ENCODE measurements at places on chromosomes 2 and 18.

- DNase-seq: no peak
Observed at GRCh38 chr2:79855264-79856006, 342.6 kb downstream of the CTNNA2 start.

DNA sequence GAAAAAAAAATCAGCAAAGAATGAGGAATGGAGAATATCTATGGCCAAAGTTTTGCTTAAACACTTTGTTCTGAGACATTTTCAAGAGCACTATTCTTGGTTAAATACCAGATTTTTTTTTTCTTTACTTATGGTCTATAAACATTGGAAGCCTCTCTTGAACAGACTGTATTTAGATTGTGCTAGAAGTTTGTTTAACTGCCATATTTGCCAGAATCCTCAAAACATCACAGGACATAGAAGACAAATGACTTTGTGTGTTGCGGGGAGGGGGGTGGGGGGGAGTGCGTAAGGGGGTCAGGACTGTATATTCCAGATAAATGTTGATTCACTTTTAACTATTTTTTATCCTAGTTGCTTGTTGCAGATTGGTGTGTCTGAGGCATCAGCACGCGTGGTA, 262.0 kb downstream of the MEIS1 start:
- no peak for DNase-seq

DNA sequence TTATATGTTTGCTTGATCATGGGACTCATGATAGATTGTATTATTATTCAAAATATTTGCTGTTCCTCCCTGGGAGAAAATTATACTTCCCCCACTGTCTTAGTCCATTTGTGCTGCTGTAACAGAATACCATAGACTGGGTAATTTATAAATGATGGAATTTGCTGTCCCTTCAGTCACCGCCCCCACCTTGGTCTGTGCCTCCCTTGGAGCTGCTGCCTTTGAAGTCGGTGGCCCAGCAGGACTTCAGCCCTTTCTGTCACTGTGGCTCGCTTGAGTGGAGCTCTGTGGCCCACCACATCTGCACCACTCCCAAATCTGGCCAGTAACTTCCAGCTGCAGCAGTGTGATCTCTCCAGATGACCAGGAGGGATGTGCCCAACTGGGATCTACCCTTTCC, 200.8 kb downstream of the AGPS start:
- no peak for DNase-seq

DNA sequence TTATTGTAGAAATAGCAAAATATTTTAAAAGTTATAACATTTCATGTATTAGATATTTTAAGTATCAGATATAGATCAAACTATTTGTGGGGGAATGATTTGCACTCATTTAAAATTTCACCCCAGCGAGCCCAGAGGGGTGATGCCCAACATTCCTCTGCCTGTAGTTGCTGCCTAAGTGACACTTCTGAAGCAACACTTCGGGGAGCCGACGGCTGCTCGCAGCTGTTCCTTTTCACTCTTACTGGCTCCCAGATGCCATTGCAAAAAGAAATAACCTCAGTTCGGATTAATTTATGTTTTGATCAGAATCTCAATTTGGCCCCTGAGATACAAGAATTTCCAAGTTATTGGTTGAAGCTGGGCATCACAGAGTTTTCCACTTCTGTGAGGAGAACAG, 603.8 kb downstream of the PLCL1 start:
- DNase-seq: no peak

DNA sequence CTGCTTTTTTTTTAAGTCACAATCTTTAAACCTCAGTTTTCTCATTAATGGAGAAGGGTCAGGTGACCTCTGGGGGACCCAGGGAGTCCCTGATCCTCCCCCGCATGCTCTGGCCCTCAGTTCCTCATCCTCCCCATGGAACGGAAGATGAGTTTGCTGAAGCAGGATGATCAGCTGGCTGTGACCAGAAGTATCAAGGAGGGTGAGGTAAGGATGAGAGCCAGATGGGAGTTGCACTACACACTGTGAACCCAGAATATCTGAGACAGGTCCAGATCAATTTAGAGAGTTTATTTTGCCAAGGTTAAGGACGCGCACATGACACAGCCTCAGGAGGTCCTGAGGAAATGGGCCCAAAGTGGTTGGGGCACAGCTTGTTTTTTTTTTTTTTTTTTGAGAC, 3.8 kb downstream of the CATIP start:
- no peak for DNase-seq

- DNase-seq: peak; percentile 39
Observed at GRCh38 chr18:9898792-9899549, 13.2 kb downstream of the TXNDC2 start.

- DNase-seq: no peak
Observed at GRCh38 chr2:151927501-151928221, 99.4 kb upstream of the ARL5A start.

- no peak for DNase-seq
Observed at GRCh38 chr2:59256290-59256689, 1015.2 kb upstream of the FANCL start.

DNA sequence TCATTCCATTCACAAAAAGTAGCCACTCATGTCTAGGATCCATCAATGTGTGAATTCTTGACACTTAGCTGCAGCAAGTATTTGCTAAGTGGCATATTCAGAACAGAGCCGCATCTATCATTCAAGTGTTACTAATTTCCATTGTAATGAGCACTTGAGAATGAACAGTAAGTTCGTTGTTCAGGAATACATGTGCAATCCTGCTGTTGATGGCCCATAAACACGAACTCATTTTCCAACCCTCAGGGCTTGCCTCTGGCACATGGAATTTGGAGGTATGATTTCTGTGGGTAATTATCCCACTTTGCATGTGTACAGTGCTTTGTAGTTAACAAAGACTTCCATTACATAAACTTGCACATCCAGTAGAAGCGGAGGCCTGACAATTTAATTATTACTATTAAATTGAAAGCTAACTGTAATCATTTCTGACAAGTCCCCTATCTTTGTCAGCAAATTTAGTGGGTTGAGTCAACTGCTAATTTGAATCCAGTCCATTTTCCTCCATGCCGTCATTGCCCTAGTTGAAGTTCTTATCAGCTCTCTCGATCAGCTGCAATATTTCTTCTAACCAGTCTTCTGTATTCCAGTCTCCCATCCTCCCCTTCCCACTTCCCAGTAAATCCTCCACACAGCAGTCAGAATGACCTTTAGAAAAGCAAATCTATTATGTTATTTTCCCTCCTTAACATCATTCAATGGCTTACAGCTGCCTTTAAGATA, 116.0 kb upstream of the AQP4 start:
- no peak for DNase-seq

- DNase-seq: no peak
Observed at GRCh38 chr2:112674229-112674628, 28.5 kb downstream of the SLC20A1 start.

GRCh38 chr18:35377875-35378573, 887 bp upstream of the ZNF396 start:
- DNase-seq: no peak

DNA sequence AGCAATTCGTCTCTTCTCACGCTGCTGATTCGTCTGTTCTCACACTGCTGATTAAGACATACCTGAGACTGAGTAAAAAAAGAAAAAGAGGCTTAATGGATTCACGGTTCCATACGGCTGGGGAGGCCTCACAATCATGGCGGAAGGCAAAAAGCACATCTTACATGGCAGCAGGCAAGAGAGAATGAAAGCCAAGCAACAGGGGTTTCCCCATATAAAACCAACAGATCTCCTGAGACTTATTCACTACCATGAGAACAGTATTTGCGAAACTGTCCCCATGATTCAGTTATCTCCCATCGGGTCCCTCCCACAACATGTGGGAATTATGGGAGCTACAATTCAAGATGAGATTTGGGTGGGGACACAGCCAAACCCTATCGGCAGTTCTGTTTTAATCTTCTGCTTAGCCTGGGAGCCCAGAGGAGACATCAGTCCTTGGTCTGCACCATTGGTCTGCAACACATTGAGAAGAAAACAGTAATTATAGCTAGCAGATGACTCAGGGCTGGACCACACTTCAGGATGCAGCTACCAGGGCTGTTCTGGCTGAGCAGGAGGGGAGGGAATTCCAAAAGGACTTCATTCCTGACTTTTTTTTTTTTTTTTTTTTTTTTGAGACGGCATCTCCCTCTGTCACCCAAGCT, 69.4 kb downstream of the CABLES1 start:
- DNase-seq: no peak

GRCh38 chr2:62857139-62857931, 151.8 kb downstream of the EHBP1 start:
- DNase-seq: no peak

DNA sequence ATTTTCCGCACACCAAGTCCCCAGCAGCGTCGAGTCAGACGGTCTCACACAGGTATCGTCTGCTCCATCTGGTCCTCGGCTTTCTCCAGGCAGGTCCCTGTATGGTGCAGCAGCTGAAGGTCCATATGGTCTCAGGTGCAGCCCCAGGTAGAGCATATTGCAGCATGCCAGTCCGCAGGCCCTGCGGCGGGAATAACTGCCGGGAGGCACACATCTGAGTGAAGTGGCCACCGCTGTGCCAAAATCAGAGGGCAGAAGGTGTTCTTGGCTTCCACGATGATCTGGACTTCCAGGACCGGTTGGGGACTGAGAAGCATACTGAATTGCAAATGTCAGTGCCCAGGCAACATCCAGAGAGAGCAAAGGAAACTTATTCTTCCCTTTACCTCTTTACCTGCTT, 320.3 kb downstream of the RNF144A start:
- DNase-seq: no peak

- DNase-seq: peak; percentile 1
Observed at GRCh38 chr2:33810046-33810835, 211.1 kb upstream of the FAM98A start.

DNA sequence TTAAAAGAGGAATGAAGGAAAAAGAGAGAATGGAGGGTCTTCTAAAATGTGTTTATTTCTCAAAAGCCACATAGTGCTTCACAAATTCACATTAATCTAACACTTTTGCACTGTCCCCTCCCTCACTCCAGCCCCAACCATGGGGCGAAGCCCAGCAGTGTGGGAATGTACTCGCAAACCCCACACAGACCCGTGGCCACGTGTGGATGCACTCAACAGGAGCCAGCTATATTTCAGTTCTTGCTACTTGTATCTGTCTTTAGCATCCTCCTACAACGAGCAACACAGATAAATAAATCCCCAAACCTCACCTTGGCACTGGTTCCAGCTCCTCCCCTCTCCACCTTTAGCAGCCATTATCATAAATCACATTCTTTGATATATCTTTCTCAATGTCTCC, 91.9 kb upstream of the TMEM200C start:
- no peak for DNase-seq

DNA sequence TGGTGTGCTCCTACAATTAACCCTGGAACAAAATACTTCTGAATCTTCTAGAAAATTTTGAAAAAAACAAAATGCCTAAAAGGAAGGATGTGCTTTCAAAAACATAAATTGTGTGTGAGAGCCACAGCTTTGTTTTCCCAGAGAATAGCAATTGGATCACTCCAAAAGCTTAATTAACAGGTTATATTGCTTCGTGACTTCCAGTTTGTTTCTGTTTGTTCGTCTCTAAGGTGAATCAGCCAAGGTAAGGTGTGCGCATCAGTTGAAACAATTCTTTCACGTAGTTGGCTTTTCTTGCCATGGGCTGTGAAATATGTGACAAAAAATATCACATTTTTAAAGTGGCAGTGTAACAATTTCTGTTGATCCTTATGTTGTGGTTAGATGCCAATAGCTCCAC, 90.3 kb upstream of the BARD1 start:
- DNase-seq: no peak

DNA sequence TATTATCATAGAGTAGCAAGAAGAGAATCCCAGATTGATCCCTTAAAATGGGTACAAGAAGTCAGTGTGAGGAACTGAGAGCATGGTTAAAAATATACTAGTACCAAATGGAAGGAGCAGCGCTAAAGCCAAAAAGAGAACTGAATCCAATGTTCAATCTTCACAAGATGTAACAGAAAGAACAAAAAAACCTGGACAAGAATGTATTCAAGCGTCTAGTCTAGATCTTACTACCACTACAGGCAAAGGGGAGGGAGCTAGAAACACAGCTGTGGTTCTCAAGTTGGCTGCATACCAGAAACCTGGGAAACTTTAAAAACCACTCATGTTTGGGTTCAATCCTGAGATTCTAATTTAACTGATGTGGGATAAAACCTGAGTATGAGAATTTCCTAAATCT, 57.5 kb downstream of the PIAS2 start:
- no peak for DNase-seq

- DNase-seq: no peak
Observed at GRCh38 chr18:59733421-59733820, 36.2 kb upstream of the CCBE1 start.

Data from brain microvascular endothelial cell (primary cell).